ENCODE measurements at places on chromosomes 7 and 10.

DNA sequence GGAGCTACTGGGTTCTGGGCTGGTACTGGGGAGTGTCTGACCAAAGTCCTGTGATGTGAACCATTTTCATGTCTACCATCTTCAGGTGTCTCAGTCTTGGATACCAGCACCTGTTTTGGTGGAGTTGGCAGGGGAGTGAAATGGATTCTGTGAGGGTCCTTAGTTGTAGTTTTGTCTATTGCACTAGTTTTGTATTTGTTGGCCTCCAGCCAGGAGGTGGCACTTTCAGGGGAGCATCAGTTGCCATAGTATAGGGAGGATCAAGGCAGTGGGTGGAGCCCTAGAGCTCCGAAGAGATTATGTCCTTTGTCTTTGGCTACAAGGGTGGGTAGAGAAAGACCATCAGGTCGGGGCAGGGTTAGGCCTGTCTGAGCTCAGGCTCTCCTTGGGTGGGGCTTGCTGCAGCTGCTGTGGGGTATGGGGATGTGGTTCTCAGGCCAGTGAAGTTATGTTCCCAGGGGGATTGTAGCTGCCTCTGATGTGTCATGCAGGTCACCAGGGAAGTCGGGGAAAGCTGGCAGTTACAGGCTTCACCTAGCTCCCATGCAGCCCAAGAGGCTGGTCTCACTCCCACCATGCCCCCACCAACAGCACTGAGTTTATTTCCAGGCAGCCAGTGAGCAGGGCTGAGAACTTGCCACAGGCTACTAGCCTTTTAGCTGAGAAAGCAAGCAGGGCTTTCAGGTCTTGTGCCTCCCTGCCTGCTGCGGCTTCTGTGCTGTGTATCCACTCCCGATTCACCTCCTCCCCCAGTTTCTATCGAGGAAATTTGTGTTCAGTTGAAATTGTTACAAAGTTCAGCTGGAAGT, 153.1 kb downstream of the ZNF365 start:
- DNase-seq = no peak

GRCh38 chr7:38316733-38317360, 43.4 kb upstream of the TARP start:
- DNase-seq = peak; percentile 16

DNA sequence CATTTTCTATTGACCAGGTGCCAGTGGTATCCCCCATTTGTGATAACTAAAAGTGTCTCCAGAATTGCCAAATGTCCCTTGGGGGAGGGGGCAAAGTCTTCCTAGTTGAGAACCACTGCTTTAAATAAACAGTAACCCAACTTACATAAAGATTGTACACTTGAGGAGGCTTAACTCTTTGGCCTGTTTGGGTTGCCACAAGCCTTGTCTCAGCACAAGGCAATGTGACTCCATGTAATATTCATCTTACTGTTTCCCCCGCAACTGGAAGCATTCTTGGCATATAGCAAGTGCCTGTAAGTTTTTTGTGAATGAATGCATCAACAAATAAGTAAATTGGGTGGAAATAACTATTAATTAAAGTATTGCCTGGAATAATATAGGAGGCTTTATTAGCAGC, 108.3 kb downstream of the ANK3 start:
- DNase-seq = no peak

- no peak for DNase-seq
Measured at GRCh38 chr7:155813546-155814315, 1.5 kb upstream of the SHH start.

- no peak for DNase-seq
Measured at GRCh38 chr10:62723375-62723774, 81.1 kb upstream of the ADO start.

GRCh38 chr7:142585425-142585824, 163.8 kb upstream of the PRSS1 start:
- DNase-seq = no peak

- DNase-seq = no peak
Measured at GRCh38 chr10:102402512-102402896, 7.0 kb downstream of the NFKB2 start.

GRCh38 chr10:10854725-10855124, 162.9 kb upstream of the CELF2 start:
- no peak for DNase-seq

GRCh38 chr7:156725073-156725472, 84.5 kb downstream of the RNF32 start:
- DNase-seq = no peak

GRCh38 chr10:76649254-76649653, 988.4 kb downstream of the KCNMA1 start:
- no peak for DNase-seq

- no peak for DNase-seq
Measured at GRCh38 chr7:121466455-121466854, 70.3 kb upstream of the FAM3C start.

- DNase-seq = peak; percentile 23
Measured at GRCh38 chr7:75716992-75717626, 21.6 kb downstream of the HIP1 start.

GRCh38 chr7:41769162-41769561, 66.3 kb upstream of the INHBA start:
- DNase-seq = no peak

- no peak for DNase-seq
Measured at GRCh38 chr10:33074443-33074842, 116.4 kb upstream of the ITGB1 start.

DNA sequence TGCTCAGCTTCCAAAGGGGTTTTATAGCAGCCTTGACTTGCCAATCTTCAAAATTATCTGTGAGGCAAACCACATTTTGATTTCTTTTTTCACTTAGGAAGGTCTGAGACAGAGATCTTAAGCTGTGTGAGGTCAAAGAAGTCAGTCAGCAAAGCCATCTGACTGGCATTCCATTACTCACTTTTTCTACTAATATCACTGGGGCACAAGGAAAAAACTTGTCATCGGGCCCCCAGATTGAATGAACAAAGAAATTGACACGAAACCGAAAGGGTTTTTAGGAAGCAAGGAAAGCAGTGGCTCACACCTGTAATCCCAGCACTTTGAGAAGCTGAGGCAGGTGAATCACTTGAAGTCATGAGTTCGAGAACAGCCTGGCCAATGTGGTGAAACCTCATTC, 78.5 kb upstream of the FRMD4A start:
- no peak for DNase-seq

DNA sequence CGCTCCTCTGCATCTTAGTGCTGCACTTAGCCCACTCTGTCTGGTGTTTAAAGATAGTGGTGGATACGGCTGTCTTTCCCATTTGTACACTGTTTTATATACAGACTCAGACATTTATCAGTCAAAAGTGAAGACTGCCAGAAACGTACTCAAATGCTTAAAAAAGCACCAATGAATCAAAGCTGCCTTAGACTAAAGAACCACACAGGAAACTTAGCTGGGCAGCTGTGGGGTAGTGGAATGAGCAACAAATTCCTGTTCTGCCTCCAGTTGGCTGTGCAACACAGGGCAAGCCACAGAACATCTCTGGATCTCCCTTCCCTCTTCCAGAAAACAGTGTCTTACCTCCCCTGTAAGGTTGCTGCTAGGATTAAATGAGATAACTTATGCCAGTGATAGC, 76.0 kb downstream of the ATXN7L1 start:
- no peak for DNase-seq

DNA sequence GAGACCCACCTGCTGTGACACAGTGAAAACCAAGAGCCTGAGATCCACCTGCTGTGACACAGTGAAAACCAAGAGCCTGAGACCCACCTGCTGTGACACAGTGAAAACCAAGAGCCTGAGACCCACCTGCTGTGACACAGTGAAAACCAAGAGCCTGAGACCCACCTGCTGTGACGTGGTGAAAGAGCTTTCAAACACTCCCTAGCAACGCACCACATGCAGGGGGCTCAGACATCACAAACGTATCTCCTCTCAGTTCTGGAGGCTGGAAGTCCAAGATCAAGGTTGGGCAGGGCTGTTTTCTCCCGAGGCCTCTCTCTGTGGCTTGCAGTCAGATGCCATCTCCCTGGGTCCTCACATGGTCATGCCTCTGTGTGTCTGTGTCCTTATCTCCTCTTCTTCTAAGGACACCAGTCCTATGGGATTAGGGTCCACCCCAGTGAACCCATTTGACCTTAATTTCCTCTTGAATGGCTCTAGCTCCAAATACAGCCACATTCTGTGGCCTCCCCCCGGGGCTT, 43.8 kb downstream of the INSIG1 start:
- no peak for DNase-seq

- no peak for DNase-seq
Measured at GRCh38 chr7:155538293-155538692, 8.1 kb downstream of the CNPY1 start.

GRCh38 chr10:80272793-80273522, 16.5 kb downstream of the MAT1A start:
- DNase-seq = no peak

- no peak for DNase-seq
Measured at GRCh38 chr10:18290651-18291313, 150.6 kb downstream of the CACNB2 start.

GRCh38 chr10:11962176-11962575, 80.4 kb downstream of the UPF2 start:
- no peak for DNase-seq

GRCh38 chr7:17696422-17696821, 243.9 kb downstream of the SNX13 start:
- DNase-seq = peak; percentile 97

GRCh38 chr10:96507044-96507443, 6.7 kb downstream of the TLL2 start:
- DNase-seq = no peak

DNA sequence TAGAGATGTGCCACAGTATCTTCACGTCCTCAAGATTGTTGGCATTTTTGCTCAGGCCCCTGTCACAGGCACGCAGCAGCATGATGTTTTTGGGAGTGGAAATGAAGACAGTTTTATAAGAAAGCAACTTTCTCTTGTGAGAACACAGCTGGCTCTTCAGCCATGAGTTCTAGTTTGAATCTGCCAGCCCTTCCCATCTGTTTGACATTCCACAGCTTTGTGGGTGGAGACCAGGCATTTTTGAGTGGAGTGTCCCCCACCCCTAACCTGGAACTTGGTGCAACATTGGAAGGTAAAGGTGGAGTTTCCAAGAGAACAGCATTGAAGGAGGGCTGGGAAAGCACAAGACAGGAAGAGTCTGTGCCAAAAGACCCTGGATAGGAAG, 253.1 kb upstream of the IGFBP3 start:
- no peak for DNase-seq

DNA sequence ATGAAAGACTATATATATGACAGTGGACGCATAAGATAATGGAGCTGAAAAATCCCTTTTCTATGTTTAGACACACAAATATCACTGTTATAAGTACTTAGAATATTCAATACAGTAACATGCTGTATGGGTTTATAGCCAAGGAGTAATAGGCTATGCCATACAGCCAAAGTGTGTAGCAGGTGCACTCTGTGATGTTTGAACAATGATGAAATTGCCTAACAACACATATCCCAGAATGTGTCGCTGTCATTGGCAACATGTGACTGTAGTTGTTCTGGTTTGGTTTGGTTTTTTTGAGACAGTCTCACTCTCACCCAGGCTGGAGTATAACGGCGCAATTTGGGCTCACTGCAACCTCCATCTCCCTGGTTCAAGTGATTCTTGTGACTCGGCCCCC, 26.1 kb downstream of the NOM1 start:
- DNase-seq = no peak

- DNase-seq = no peak
Measured at GRCh38 chr7:95099106-95099505, 191.7 kb downstream of the PPP1R9A start.

DNA sequence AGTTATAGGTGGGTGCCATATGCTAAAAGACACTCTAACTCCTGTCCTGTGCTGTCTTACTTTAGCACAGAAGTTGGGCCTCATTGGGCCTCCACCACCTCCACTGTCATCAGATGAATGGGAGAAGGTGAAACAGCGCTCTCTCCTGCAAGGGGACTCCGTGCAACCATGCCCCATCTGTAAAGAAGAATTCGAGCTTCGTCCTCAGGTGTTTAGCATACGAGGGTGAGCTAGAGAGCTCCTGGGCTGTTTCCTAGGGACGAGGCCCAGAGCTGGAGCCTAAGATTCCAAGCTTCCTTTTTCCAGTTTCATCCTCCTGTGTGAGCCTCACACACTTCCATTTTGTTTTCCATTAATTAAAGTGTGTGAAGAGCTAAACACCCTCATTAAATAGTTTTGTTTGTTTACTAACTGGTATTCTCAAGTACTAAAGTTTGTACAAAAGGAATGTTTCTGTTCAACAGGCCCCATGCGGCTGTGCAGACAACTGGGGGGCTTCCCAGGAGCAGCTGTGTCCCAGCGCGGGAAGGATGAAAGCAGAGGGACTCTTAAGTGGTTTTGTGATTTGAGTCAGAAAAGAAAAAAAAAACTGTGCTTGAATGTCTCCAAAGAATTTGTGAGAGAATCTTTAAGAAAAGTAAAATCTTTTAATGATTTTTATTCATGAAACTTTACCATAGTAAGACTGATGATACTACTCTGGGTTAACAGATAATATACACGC, 14.1 kb downstream of the RNF32 start:
- DNase-seq = no peak

GRCh38 chr7:133053321-133053891, 28.5 kb downstream of the CHCHD3 start:
- DNase-seq = peak; percentile 76

DNA sequence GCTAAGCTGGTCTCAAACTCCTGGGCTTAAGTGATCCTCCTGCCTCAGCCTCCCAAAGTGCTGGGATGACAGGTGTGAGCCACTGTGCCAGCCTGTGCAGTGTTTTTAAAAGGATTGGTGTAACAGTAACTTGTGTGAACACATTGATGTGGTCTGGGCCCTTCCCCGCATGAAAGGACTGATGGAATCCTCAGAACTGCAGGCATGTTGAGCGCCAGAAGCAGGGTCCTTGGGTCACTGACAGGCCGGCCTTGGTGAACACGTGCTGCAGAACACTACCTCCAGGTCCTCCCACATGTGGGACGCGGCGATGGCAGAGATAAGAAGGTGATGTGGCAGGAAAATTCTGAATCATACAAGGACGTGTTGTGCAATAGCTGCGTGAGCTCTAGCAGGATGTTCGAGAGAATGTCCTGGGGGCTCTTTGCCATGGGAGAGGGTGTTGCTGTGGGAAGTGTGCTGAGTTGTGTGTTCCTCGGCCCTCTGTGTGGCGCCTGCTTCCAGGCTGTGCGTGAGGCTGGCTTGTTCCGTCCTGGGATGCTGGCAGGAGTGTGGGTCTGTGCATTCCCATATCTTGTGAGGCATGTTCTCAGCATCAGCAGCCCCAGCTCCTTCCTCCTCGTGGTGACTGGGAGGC, 68.2 kb downstream of the DNAJB6 start:
- DNase-seq = peak; percentile 77

DNA sequence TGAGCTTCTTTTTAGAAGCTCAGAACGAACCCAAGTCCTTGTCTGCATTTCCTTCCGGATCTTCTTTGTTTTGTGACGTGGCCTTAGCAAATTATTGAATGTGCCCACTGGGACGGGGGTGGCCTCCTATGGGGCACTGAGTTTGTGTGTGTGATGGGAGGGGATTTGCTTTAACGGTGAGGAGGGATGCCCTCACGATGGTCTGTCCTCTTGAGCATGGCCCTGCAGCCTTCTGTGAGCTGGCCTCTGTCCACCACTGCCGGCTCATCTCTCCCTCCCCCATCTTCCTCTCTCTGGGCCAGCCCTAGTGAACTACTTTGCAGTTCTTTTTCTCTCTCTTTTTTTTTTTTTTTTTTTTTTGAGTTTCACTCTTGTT, 62.9 kb upstream of the MKRN1 start:
- no peak for DNase-seq

GRCh38 chr7:51314726-51315125, 1.9 kb downstream of the COBL start:
- DNase-seq = no peak
